ENCODE measurements at places on chromosomes 4 and X.

DNA sequence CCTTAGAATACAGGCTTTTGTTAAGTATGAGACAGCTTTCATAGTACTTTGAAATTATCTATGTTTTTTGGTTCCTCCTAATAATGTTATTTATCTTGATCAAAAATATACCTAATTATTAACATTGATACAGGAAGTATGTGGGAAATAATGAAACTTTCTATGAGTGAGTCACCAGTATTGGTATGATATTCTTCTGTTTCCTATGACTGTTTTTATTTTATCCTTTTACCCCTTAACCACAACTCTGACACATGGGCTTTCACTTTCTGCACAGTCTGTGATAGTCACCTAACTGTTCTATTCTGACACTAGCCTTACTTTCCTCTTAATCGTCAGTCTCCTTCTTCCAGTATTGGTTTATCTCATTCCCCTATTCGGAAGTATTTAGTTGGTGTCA, 4.7 kb downstream of the THAP9 start:
- peak; percentile 48 for DNase-seq

DNA sequence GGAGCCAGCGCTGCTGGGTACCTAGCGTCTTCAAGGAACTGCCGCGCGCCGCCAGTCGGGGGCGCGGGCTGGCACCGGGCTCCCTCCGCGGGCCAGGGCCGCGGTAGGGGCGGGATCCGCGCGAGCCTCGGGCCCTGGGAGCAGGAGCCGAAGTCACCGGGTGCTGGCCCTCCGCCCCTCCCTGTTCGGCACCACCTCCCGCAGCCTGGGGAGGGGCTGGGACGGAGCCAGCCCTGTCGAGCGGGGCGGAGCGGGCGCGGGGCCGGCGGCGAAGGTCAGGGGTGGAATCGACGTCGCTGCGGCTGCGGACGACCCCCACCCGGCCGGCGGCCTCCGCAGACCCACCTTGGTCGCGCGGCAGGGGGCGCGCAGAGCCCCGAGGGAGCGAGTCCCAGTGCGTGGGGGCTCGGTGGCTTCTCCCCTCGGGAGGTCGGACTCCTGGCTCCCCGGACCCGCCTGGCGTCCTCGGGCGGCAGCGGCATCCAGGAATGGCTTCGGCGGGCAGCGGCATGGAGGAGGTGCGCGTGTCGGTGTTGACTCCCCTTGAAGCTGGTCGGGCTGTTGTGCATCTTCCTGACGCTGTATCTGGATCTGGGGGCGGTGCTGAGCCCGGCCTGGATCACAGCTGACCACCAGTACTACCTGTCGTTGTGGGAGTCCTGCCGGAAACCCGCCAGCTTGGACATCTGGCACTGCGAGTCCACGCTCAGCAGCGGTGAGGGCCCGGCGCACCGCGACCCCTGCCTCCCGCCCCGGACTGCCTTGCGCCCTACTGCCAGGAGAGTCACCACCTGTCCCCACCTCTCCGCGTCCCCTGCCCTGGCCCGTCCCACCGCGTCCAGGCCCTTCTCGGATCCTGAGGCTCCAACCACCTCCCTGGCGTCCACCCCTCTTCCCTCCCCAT, 50.5 kb upstream of the FAM47C start:
- DNase-seq = no peak

GRCh38 chr4:36402008-36402758, 120.8 kb downstream of the DTHD1 start:
- DNase-seq = no peak

DNA sequence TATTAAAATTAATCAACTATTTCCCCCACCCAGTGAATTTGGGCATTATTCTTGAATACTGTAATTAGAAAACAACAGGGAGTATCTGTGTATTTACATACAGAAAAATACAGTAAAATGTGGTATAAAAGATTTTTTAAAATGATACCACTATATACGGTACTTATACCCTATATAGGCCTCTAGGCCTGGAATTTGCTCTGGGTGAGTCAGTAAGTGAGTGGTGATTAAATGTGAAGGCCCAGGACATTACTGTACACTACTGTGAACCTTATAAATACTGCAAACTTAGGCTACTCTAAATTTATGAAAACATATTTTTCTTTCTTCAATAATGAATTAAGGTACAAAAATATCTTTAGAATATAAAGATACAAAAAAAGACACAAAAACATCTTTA, 6.3 kb upstream of the CSN3 start:
- DNase-seq = peak; percentile 7

DNA sequence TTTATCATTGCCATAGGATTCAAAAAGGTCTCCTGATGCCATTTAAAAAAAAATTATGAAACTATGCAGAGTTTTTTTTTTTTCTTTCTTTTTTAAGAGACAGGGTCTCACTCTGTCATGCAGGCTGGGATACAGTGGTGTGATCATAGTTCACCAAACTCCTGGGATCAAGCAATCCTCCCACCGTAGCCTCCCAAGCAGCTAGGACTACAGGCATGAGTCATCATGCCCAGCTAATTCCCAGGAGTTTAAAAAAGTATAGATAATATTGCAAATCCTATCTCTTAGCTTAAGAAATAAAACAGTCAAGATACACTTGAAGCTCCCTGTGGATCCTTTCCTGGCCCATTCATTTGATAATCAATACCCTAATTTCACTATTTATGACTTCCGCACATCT, 58.6 kb upstream of the PRSS48 start:
- DNase-seq = peak; percentile 33

- DNase-seq = peak; percentile 29
Observed at GRCh38 chrX:18964901-18965300, 19.0 kb downstream of the PHKA2 start.

- DNase-seq = no peak
Observed at GRCh38 chrX:11346121-11346682, 53.0 kb downstream of the AMELX start.

- DNase-seq = peak; percentile 24
Observed at GRCh38 chr4:60805500-60806313, 394.4 kb upstream of the ADGRL3 start.

GRCh38 chrX:102548231-102548630, 31.7 kb upstream of the TMSB15A start:
- DNase-seq = no peak

- no peak for DNase-seq
Observed at GRCh38 chrX:27057883-27058282, 405.3 kb downstream of the PPP4R3C start.

GRCh38 chrX:19563327-19563726, 48.0 kb upstream of the MAP3K15 start:
- DNase-seq = no peak

DNA sequence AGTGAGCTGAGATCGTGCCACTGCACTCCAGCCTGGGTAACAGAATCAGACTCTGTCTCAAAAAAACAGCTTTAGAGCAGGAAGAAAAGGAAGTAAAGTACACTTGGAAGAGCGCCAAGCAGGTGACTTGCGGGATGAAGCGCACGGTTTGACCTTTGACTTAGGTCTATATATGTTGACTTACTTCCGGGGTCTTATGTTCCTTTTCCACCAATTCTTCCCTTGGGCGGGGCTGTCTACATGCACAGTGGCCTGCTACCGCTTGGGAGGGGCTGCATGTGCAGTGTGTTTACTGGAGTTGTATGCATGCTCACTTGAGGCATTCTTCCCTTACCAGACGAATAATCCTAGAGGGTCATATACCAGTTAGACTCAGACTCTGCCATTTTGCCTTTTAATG, 108.6 kb downstream of the APOOL start:
- DNase-seq = no peak

- DNase-seq = peak; percentile 12
Observed at GRCh38 chr4:27357283-27357682, 496.6 kb downstream of the STIM2 start.

GRCh38 chr4:6403400-6403685, 69.1 kb downstream of the PPP2R2C start:
- peak; percentile 3 for DNase-seq

- peak; percentile 64 for DNase-seq
Observed at GRCh38 chr4:97498875-97499274, 644.4 kb downstream of the STPG2 start.

DNA sequence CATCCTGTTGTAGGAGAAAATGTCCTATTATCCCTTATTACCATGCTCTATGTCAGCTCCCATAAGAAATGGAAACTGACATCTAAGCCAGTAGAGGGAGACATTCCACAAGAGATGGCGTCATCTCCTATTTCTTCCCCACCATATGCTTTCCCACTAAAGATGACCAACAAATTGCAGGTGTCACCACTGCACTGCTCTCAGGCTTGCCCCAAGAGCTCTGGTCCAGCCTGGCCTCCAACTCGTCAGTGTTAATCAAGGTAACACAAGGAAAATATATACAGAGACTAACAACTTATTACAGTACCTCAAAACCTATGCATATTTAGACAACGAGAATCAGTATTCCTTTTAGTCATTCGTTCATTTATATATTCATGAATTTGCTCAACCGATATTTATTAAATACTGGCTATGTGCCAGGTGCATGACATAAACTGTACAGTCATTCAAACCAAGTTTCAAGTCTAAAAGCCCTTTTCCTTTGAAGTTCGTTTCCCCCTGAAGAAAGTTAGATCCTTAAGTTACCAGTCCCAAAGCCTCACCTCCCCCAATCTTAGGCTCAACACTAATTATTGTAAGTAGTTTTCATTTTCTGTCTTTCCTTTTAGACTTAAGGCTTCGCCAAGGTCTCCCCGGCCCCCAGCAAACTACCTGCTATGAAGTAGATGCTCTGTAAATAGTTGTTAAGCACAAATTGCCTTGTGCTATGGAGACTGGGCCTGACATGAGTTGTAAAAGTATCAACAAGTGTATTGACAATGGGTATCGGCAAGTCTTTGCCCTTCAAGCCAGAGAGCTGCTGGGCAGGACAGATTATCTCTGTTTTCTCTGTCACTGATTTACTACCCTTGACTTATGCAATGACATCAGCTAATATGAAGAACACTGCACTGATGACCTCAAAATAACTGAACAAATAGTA, 3.1 kb upstream of the FGB start:
- DNase-seq = peak; percentile 43

DNA sequence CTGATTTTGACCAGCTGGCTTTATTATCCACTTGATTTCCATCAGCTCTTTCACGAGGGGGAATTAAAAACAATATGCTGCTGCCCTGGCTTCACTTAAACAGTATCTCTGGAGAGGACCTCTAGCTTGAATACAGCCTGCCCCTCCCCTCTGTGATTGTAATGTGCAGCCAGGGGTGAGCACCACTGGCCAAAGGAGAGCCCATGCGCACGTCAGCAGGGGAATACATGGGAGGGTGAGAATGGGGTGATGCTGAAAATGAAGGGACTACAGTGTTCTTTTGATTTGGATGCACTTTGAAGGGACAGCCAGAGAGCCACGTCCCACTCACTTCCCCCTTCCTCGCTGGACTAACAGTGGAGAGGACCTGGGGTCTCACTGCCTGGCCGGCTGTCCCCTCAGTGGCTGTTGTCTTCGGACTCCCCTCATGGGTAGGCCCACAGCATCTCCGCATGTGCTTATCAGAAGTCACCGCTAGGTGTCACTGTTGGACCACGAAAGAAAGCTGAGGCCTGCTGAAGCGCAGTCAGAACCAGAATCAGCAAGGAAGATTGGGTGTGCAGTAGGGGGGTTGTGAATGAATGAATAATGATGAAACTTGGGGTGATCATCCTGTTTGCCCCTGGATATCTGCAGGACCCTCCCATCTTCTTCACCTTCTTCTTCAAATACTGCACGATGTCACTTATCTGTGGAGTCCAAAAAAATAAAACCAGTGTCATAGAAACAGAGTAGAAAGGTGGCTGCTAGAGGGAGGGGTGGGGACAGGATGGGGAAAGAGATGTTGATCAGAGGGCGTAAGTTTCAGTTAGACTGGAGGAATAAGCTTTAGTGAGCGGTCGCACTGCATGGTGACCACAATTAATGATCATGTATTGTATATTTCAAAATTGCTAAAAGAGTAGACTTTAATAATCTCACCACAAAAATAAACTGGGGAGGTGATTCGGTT, 32.8 kb downstream of the CLCN4 start:
- DNase-seq = peak; percentile 59

DNA sequence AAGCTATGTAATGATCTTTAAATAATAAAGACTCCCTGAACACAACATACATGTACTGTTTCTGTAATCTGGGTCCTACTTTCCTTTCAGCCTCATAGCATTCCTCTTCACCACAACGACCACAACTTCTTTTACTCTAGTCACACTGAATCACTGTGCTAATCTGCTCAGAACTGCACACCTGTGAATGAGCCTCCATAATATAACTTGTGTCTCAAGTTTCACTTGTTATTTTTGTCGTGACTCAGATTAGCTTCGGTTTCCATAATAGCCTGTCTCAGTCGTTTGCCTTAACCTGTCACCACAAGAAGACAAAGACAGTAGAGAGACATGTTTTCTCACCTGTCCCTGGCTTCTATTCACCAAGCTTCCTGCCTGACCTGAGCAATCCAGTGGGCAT, 61.8 kb downstream of the MAGED1 start:
- no peak for DNase-seq

GRCh38 chr4:100836929-100837328, 319.1 kb upstream of the EMCN start:
- no peak for DNase-seq

DNA sequence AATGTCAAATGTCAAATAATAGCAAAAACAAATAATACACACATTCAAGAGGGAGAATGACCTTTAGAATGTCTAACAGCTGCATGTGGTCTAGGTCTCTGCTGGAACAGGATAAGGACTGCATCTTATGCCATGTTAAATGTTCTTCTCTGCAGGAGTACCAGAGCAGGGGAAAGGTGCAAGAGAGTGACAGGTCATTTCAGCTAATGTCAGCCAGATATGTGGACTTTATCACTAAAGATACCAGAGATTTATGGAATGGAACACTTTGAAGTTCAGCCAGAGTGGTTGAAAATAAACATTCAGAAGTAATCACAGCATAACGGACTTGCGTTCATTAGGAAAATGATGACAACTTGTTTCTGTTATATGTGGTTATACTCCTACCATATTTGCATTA, 24.3 kb downstream of the GRID2 start:
- no peak for DNase-seq

DNA sequence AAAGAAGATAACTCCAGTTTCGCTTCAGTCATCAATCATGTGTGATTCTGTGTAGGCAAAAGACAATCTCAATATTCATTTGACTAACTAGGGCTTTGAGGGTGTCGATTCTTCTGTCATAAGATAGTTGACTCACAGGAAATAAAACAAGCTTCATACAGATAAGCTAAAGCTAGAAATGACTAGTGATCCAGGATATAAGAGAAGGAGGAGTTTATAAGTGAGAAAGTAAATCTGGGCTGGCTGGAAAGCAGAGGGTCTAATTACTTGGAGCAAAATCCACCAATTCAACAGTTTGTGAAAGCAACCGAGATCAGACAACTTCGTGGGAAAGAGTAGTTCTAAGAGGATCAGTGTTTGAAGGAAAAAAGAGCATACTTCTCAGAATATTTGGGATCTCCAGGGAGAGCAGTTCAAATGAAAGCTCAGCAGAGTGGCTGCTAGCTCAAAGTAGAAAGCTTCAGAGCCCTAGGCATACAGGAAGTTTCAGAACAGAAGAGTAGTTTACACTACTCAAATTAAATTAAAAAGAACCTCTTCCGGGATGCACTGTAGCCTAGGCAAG, 429.3 kb downstream of the INPP4B start:
- DNase-seq = no peak

DNA sequence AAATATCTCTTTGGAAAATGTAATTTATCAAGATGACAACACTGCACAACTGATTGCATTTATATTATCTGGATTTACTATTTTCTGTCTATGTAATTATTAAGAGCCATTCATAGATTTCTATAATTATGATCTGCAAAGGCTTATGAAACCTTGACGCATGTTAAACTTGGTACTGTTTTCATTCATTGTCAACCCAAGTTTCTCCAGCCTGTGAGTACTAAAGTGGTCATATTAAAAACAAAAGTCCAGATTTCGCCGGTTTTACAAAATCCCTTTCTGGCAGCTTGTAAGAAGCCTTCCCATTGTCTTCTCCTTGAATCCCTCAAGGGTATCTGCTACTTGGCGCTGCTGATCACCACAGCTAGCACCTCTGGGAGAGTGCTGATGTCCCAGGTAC, 19.7 kb upstream of the GRPR start:
- no peak for DNase-seq
